LHCN-M2 (cell line): ENCODE measurements at places on chromosomes 11 and 22.

DNA sequence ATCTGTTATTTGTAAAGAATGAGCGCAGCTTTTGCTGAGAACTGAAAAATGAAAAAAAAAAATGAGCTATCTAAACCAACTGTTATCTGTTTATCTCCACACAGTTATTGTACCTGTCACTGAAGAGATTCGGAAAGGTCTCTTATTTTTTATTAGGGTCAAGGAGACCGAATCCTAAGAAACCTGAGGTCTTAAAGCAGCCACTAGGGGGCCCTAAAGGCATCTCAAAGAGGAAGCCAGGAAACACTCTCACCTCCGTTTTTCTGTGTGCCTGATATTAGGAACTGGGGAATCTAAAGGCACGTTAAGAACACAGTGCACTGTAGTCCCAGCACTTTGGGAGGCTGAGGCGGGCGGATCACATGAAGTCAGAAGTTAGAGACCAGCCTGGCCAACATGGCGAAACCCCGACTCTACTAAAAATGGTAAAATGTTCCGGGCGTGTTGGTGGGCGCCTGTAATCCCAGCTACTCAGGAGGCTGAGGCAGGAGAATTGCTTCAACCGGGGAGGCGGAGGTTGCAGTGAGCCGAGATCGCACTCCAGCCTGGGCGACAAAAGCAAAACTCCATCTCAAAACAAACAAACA is 3.5 kb upstream of the LARGE1 start:
- peak; percentile 64 for DNase-seq

DNA sequence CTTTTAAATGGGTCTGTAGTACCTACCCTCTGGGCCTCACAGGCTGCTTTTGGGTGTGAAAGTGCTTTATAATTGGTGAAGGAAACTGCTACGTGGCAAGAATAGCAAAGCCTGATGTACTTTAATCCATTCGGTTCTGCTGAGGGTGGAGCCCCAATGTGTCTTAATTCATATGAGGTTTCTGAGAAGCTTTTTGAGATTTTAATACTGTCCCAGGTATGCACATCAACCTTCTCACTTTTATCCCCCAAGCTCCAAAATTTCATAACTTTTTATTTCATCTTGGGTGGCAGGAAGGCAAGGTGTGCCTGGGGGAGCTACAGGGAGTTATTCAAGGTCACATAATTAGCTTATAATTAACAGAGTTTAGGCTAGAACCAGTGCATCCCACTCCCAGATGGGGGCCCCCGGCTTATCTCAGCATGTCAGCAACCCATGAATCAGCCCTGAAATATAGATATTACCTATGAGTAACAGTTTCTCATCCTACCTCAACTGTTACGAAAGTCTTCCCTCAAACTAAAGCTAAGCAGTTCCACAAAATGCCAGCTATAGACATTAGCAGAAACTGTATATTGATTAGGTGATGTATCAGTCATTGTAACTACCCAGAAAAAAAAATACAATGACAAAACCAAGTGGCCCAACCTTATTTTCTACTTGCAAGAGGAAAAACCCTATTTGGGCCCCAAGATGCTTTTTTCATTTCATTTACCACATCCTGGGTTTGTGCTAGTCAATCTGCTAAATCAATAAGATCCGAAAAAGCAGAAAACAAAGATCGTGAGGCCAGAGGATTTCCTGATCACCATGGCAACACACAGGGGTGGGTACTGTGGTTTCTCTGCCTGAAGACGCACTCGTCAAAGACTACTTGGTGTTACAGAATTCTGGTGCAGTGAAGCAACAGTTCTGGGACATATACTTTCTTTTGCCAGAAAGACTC is 26.7 kb downstream of the CD44 start:
- peak; percentile 71 for DNase-seq

GRCh38 chr11:26134481-26135355 is 197.2 kb upstream of the ANO3 start:
- peak; percentile 5 for DNase-seq

GRCh38 chr11:2319791-2320472 is 18.1 kb downstream of the TSPAN32 start:
- no peak for DNase-seq

- no peak for DNase-seq
These were observed 23.1 kb downstream of the TANGO2 start for GRCh38 chr22:20043997-20044342.

GRCh38 chr11:59898650-59899049 is 20.1 kb downstream of the OOSP3 start:
- DNase-seq = no peak

- peak; percentile 34 for DNase-seq
These were observed 53.4 kb downstream of the P4HA3 start for GRCh38 chr11:74257959-74258553.

DNA sequence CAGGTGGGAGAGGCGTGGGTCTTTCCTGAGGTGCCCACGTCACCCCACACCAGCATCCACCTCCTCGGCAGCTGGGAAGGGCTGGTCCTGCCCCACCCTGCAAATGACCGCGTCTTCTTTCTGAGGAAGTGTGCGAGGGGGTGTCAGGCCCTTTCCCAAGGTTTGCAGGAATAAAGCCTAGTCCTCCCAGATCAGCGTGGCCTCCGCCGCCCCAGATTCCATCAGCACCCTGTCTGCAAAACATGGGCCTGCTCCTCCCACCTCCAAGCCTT is 14.4 kb upstream of the SLC39A13 start:
- DNase-seq = no peak

DNA sequence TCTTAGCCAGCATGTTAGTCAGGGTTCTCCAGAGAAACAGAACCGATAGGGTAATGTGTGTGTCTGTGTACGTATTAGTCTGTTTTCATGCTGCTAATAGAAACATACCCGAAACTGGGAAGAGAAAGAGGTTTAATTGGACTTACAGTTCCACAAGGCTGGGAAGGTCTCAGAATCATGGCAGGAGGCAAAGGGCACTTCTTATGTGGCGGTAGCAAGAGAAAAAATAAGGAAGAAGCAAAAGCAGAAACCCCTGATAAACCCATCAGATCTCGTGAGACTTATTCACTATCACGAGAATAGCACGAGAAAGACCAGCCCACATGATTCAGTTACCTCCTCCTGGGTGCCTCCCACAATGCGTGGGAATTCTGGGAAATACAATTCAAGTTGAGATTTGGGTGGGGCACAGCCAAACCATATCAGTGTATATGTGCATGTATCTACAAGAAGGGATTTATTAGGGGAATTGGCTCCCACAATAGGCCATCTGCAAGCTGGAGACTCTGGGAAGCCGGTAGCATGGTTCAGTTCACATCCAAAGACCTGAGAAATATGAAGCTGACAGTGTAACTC is 173.7 kb upstream of the NECTIN1 start:
- DNase-seq = no peak

- DNase-seq = no peak
These were observed 275.6 kb downstream of the BRD1 start for GRCh38 chr22:49551897-49552614.

- DNase-seq = no peak
These were observed 37.9 kb upstream of the PPARA start for GRCh38 chr22:46112405-46112804.

DNA sequence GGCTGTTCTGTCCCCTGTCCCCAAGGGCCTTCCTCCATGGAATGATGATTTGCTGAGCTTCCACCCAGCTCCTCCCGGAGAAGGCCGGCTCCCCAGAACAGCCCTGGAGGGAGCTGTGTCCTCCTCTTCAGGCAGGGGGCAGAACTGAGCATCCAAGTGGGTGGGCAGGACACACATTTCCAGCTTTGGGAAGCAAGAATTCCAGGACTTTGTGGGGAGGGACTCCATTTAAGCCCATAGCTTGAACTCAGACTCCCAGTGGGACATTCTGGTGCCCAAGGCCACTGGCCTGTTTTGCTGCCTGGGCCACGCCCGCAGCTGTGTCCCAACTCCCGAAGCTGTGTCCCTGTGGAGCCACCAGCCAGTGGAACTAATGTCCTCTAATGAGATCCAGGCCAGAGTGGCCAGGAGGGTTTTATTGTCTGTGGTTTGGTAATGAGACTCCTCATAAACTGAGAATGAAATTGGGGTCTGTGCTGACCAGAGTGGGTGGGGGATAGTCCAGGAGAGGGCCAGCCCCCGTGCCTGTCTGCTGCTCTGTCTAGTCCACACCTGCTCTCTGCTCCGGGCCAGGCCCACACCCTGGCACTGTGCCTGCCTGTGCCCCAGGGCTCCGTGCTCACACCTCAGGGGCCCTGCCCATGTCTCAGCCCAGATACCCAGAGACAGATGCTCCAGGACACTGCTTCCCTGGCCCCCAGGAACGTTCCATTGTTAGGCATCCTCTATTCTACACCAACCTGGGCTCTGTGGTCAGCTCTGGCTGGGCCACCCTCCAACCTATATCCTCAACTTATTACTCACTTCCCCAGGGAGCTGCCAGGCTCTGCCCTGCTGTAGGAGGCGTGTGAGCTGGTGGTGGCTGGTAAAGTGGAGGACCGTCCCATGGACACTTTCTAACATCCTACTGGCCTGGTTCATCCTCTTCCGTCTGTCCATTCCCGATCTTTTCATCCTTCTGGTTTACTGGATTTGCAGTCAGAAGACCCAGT is 7.6 kb downstream of the NECTIN1 start:
- peak; percentile 56 for DNase-seq

- peak; percentile 81 for DNase-seq
These were observed 4.2 kb downstream of the SLC25A1 start for GRCh38 chr22:19174106-19175025.

- DNase-seq = no peak
These were observed 13.2 kb downstream of the ZNRF3 start for GRCh38 chr22:28896611-28897010.

DNA sequence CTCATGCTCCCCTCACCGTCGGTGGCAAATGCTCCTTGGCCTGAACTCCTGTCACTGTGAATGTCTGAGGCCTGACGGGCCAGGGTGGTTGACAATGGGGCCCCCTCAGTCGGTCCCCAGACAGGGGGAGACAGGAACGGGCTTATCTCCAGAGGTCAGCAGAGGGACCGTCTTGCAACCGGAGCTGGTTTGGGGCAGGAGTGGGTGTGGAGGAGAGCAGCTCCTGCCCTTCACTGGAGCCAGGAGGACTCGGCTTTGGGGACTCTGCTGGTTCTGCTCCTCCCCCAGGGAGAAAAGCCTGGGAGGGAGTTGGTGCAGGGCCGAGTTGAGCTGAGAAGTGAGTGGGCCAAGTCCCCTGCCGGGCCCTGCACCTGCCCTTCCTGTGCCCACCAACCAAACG is 354.4 kb downstream of the BRD1 start:
- no peak for DNase-seq

- no peak for DNase-seq
These were observed 389.2 kb downstream of the JRKL start for GRCh38 chr11:96779030-96779429.

DNA sequence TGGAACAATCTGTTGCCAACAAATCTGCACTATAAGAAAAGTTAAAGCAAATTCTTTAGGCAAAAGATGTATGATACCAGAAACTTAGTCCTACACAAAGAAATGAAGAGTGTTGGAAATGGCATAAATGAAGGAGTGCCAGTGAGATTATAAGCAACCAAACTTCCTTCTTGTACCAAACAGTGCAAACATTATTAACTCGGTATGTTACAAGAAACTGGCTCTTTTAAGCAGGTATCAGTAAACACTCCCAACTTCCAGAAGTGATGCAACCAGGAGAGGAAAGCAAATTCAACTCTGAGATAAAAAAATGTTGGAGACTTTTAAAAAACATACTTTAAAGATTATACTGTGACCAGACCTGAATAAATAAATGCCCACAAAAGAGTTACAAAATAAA is 28.5 kb downstream of the COPB1 start:
- no peak for DNase-seq

DNA sequence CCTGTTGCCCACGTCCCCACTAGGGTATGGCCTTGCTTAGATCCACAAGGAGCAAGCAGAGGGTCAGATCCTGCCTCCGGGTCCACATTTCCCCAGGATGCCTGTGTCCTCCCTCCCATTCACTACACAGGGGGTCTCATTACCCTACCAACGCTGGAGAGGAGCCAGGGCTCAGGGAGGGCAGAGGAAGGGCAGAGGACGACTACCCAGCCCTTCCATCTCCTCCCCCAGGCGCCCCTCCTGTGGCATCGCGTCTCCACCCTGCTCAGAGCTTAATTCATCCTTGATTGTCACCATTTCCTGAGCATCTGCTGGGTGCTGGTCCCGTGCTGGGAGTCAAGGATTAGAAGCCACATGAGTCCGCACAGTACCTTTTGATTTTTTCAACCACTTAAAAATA is 5.0 kb downstream of the NFAM1 start:
- no peak for DNase-seq

GRCh38 chr11:75342966-75343870 is 8.2 kb downstream of the ARRB1 start:
- DNase-seq = peak; percentile 61

DNA sequence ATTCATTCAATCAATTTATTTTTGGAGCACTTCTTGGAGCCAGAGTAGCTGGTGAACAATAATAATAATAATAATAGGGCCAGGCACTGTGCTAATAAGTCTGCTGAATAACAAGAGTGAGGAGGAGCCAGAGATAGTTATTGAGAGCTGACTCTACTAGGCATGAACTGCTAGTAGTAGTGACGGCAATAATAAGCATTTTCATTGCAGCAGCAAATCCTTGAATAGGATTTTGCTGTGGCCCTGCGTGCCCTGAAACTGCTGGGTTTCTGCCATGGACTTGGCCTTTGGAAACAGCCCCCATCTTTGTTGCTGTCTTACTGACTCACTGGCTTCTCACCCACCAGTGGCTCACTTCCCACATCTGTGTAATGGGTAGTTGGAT is 545.9 kb downstream of the MIAT start:
- no peak for DNase-seq

DNA sequence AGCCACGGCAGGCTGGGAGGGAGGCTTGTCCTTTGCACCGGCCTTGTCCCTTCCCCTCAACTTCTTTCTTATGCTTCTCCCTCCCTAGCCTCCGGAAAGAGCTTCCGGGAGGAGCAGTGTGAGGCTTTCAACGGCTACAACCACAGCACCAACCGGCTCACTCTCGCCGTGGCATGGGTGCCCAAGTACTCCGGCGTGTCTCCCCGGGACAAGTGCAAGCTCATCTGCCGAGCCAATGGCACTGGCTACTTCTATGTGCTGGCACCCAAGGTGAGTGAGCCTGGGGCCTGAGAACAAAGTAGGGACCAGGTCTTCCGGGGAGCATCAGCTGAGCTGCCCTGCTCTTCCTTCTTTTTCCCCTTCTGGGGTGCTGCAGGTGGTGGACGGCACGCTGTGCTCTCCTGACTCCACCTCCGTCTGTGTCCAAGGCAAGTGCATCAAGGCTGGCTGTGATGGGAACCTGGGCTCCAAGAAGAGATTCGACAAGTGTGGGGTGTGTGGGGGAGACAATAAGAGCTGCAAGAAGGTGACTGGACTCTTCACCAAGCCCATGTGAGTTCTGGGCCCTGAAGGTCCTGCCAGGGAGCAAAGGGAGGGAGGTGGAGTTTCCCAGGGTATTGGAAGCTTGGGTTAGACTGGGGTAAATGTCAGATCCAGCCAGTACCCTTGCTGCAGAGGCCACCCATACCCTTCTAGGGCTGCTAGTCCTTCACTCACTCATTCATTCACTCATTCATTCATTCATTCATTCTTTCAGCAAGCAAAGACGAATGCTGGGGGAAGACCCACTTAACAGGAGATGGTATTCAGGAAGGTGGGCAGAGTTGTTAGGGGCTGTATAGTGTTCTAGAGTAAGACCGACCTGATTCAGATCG is 22.6 kb downstream of the ADAMTS15 start:
- no peak for DNase-seq
